ENCODE measurements at places on chromosomes 12 and 14.

DNA sequence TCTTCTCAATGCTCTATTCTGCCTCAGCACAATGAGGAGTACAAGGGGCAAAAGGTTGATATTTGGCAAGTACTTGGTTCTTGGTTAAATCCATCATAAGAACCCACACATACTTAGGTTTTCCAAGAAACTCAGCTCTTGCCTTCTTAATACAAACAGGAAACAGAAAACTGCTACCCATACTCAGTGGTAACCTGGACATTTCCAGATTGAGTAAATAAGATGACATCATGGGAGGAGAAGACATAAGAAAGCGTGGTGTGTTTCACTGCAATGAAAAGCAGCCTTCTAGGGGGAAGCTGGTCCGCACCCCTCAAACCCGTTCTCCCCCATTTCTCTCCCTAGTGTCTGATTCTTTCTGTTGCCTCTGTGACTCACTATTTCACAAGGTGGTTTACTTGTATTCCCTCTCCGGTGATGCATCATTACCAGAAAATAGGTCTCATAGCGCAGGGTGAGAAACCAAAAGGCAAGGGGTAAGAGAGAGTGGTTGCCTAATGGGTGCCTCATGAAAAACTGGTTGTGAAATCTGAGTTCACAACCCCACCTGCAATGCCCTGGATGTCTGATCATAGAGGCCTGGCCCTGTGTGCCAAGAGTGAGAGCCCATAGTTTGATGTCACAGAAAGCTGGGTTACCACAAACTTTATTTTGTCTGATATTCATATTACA, 326.5 kb upstream of the TBX3 start:
- H3K27me3 ChIP-seq = no peaks in the 10 kb centered on the region
- H3K27ac ChIP-seq = no peak overlapping the region
- no peak for DNase-seq

DNA sequence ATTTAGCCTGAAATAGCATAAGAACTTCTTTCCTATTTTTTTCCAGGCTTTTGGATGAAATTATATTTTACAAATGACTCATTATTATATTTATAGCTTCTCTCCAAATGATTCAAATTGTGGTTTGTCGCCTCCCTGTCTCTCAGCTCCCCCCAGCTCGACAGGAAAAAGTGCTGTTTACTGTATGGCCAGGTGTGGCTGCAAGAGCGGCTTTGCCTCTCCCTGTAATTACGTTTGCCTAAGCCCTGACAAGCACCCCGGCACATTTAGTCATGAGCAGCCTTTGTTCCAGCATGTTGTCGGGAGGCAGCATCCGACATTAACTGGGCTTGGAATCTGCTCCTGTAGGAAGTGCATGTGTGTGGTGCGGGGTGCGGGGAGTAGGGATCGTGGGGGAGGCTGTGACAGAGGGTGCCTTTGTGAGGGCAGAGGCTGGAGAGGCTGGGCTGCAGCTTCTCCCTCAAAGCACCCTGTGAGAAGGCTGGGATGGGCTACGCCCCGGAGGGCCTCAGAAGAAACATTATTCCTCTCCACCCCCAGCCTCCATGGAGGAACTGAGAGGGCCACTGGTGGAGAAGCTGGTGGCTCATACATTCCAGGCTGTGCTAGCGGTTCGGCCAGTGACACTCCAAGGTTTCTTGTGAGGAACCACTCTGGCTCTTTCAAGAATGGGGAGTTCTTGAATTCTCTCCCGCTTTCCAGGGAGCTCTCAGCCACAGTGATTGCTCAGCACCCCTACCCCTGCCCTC, 42.1 kb upstream of the CTDSP2 start:
- no peak for DNase-seq
- no peak overlapping the region for H3K27ac ChIP-seq
- no peak overlapping the region for H3K4me3 ChIP-seq
- H3K4me1 ChIP-seq = no peaks in the 10 kb centered on the region

DNA sequence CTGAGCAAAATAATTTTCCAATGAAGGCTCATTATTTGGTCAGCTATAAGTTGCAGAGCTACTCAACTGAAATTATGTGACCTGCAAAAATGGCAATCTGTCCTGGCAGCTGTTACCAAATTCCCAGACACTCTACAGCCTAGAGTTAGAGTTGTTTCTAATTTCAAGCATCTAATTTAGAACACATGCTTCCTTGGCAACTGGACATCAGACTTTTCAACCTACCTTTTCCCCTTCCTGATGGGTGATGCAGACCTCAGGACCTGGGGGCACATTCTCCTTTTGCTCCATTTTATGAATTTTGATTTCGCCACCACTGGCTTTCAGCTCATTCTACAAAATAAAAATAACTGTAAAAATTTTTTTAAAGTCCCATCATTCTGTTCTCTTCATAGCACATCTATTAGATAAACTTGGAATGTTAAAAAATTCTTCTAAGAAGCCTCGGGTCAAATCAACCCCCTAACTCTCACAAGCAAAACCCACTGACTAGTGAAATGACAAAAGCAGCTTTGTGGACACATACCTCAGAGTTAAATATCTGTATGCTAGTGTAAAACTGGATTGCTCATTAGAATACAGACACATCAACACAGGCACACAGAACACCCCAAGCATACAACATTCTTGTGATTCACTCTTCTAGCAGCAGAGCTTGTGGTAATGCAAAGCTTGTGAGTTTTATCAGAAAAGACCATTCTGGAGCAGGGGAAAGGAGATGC, 33.5 kb upstream of the CERS5 start:
- DNase-seq = no peak
- H3K36me3 ChIP-seq = peaks cover 4% of the 10 kb centered on the region
- H3K4me3 ChIP-seq = no peak overlapping the region
- peak overlapping the region; percentile 80 for H3K27ac ChIP-seq
- peaks cover 17% of the 10 kb centered on the region for H3K4me1 ChIP-seq
- no peaks in the 10 kb centered on the region for H3K27me3 ChIP-seq

GRCh38 chr14:72708708-72709475, 185.0 kb downstream of the DPF3 start:
- no peak overlapping the region for H3K27ac ChIP-seq
- no peaks in the 10 kb centered on the region for H3K27me3 ChIP-seq
- no peaks in the 10 kb centered on the region for H3K4me1 ChIP-seq
- no peaks in the 10 kb centered on the region for H3K36me3 ChIP-seq
- peak; percentile 23 for DNase-seq
- H3K4me3 ChIP-seq = no peak overlapping the region

- H3K27me3 ChIP-seq = no peaks in the 10 kb centered on the region
- no peaks in the 10 kb centered on the region for H3K36me3 ChIP-seq
- DNase-seq = no peak
- no peaks in the 10 kb centered on the region for H3K4me1 ChIP-seq
- no peak overlapping the region for H3K4me3 ChIP-seq
- no peak overlapping the region for H3K27ac ChIP-seq
Measured at GRCh38 chr14:97602438-97603117, 805.4 kb downstream of the VRK1 start.

- H3K4me1 ChIP-seq = peaks cover 40% of the 10 kb centered on the region
- H3K27me3 ChIP-seq = no peaks in the 10 kb centered on the region
- peak overlapping the region; percentile 100 for H3K4me3 ChIP-seq
- no peak overlapping the region for H3K27ac ChIP-seq
- no peak for DNase-seq
Measured at GRCh38 chr12:40104461-40105264, 1.2 kb downstream of the SLC2A13 start.

DNA sequence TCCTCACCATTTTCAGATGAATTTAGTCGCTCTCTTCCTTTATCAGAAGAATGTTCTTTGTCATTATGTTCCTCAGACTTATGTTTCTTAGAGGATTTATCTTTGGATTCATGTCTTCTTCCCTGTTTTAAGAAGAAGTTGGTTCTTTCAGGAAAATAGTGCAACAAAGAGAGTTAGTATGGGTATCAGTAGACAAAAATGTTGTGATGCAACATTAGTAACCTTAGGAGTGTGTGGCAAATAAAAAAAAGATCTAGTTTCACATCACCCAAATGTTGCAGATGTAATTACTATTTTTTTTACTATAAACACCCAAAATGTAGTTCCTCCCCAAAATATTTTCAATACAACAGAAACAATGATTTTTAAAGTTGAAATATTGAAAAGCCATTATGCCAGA, 7.8 kb downstream of the RSRC2 start:
- no peak overlapping the region for H3K27ac ChIP-seq
- H3K27me3 ChIP-seq = no peaks in the 10 kb centered on the region
- H3K4me3 ChIP-seq = no peak overlapping the region
- peaks cover 18% of the 10 kb centered on the region for H3K4me1 ChIP-seq
- H3K36me3 ChIP-seq = peaks cover 8% of the 10 kb centered on the region
- no peak for DNase-seq

- no peaks in the 10 kb centered on the region for H3K27me3 ChIP-seq
- no peak overlapping the region for H3K27ac ChIP-seq
- no peak for DNase-seq
- H3K4me3 ChIP-seq = no peak overlapping the region
Measured at GRCh38 chr14:92253381-92253894, 69.5 kb upstream of the SLC24A4 start.

DNA sequence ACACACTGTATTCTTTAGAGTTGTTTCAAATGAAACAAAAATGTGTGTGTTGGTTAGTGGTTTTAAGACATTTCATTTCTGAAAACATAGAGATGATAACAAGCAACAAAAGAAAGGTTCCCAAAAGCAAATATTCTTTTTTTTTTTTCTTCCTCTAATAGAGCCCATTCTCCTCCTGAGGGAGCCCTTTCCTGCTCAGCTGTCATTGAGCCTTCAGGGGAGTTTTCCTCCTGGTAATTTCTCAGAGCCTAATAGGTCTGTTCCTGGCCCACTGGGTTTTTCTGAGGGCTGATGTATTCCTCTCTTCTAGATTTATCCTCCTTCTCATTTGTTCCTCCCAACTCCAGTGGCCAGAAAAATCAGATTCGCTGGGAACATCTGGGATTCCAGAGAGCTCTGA, 654.5 kb downstream of the NOVA1 start:
- H3K4me3 ChIP-seq = no peak overlapping the region
- H3K27ac ChIP-seq = no peak overlapping the region
- no peaks in the 10 kb centered on the region for H3K36me3 ChIP-seq
- no peaks in the 10 kb centered on the region for H3K27me3 ChIP-seq
- H3K4me1 ChIP-seq = no peaks in the 10 kb centered on the region

DNA sequence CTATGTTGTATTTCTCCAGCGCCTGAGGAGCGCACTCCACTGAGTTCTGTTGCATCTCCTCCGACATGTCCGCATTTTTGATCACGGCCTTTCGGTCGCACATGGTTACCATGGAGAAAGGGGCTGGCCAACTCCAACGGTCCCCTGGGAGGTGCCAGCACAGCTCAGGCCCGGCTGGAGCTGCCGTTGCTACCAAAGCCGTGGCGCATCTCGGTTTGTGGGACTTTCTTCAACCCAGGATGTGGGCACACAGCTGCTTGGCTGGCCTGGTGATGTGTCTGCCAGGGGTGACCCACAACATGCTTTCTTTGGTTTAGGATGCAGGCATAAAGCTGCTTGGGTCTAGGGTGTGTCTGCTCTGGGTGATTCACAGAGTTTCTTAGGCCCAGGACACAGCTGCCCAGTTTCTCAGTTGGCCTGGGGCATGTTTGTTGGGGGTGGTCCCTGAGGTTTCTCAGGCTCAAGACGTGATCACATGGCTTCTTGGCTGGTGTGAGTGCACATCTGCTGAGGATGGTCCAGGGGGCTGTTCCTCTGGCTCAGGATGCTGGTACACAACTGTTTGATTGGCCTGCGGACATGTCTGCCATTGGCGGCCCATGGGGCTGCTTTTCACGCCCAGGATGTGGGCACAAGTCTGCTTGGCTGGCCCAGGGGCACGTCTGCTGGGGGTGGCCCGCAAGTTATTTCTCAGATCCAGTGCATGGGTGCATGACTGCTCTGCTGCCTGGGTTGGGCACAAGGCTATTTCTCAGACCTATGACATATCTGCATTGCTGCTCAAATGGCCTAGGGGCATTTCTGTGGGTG, 25.9 kb upstream of the GTF2A1 start:
- no peak overlapping the region for H3K4me3 ChIP-seq
- H3K27ac ChIP-seq = no peak overlapping the region
- no peaks in the 10 kb centered on the region for H3K27me3 ChIP-seq
- no peaks in the 10 kb centered on the region for H3K4me1 ChIP-seq
- no peaks in the 10 kb centered on the region for H3K36me3 ChIP-seq
- no peak for DNase-seq

DNA sequence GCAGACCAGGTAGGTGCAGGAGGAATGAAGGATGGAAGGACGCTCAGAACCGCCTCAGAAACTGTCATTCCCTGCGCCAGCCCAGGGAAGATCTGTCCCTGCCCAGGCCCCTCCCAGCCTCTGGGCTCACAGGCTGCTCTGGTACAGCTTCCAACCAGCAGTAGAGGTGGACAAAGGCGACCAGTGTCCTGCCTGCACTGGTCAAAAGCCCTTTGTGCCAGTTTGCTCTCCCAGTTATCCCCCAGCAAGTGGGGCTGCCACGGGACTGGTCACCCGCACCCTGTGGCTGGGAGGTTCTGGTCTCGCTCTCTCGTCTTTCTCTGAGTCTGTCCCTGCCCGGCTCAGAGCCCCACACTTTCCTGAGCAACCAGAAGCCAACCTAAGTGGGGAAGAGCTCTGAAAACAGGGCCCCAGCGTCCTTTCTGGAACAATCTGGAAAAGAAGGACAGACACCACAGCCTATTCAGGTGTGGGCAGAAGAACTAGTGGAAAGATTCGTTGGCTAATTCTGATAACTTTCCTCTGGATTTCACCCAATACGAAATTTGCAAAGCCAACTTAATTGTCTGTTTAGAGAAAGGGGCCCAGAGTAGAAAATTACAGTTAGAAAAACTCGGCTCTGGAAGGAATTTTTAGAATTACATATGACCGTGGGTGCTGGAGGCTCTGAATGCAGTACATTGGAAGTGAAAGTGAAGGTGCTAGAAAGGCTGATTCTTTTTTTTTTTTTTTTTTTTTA, 21.7 kb downstream of the SNRNP35 start:
- no peaks in the 10 kb centered on the region for H3K4me1 ChIP-seq
- H3K27ac ChIP-seq = no peak overlapping the region
- no peak for DNase-seq
- H3K36me3 ChIP-seq = no peaks in the 10 kb centered on the region

GRCh38 chr12:27667540-27667939, 28.7 kb upstream of the REP15 start:
- no peaks in the 10 kb centered on the region for H3K4me1 ChIP-seq
- no peak for DNase-seq
- no peaks in the 10 kb centered on the region for H3K27me3 ChIP-seq
- no peak overlapping the region for H3K27ac ChIP-seq
- H3K36me3 ChIP-seq = peaks cover 21% of the 10 kb centered on the region
- H3K4me3 ChIP-seq = no peak overlapping the region

- DNase-seq = no peak
- H3K36me3 ChIP-seq = no peaks in the 10 kb centered on the region
- no peaks in the 10 kb centered on the region for H3K4me1 ChIP-seq
Measured at GRCh38 chr12:108169708-108170107, 40.6 kb downstream of the WSCD2 start.

- no peak overlapping the region for H3K27ac ChIP-seq
- H3K4me1 ChIP-seq = peaks cover 20% of the 10 kb centered on the region
- no peak overlapping the region for H3K4me3 ChIP-seq
- DNase-seq = no peak
- no peaks in the 10 kb centered on the region for H3K27me3 ChIP-seq
Measured at GRCh38 chr14:60008042-60008441, 83.7 kb upstream of the PCNX4 start.
